Activated CD4-positive, alpha-beta T cell treated with anti-CD3 and anti-CD28 coated beads for 36 hours (primary cell): ENCODE measurements at places on chromosomes 11 and 22.
A peak's percentile ranks its signal among the peaks of the same experiment; 100 is the strongest.

DNA sequence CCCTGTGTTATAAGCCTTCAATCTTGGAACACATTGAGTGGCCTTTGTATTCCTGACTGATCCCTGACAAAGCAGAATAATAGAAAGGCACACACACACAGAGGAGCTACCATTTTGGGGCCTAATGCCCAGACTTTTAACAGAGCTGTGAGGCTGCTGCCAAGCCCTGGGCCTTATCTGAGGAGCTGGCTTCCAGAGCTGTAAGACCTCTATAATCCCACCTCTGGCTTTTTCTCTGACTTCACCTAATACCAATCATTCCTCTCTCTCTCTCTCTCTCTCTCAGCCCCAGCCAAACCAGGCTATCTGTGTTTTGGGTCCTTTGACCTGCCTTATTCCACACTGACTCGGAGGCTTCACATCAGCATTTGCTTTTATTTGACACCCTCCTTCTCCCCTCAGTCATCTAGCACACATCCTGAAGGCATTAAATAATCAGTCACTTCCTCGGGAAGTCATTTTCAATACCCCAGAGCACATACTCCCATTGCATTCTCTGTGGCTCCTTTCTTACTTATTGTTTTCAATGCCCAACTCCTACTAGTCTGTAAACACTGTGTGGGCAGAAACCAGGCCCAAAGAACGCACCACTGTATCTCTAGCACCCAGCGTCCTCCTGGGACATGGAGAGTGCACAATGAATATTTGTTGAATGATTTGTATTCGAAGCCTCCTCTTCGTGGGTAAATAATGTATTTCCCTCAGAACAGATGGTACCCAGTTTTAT, 21.2 kb upstream of the TRIM44 start:
- DNase-seq: no peak

DNA sequence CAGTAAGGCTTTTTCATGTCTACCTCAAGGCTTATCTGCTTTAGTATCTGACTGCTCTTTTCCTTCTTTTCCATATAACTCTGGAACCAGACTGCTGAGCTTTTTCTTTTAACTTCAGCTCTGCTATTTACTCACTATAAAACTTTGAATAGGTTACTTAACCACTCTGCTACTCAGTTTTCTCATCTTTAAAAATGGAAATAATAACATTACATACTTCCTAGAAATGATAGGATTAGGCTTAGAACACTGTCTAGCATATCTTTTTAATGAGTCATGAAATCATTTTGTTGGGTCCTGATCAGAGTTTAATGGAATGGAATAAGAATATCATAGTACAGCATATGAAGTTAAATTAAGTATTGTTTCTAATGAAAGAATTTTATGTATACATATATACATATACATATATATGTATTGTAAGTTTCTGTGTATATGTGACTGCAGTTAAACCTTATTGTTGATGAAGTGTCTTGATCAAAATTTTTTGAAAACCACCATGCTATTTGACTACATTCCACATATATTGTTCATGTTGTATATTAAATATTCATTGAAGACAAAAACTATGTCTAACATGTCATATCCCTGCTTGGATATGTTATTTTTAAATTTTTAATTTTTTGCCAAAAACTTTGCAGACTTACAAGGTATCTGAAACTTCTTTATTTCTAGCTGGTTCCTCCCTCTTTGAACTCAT, 120.2 kb downstream of the METTL15 start:
- DNase-seq: no peak

DNA sequence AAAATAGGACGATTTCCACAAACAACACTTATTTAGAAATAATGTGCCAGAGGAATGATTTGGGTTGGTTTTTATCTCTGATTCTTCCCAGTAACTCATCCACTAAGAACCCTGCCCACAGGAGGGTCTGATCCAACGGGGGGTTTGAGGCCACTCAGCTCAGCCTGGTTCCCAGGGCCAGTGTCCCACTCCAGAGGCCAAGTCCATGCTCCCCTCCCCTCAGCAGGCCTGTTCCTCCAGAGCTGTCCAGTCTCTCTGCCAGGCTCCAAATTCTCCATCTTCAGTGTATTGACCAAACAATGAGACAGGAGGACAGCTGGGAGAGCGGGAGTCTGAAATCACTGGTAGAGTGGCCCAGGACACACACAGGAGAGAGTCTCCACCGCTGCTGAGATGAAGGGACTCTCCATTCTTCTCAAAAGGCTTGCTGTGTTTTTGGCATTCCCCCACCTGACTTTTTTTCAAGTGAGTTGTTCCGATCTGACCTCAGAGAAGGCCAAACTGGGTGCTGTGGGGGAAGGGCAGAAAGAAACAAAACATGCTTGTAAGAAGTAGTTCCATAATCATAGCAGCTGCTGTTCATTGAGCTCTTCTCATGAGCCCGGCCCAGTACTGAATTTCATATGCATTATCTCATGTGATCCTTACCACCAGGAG, 17.6 kb upstream of the SCN2B start:
- DNase-seq: no peak

DNA sequence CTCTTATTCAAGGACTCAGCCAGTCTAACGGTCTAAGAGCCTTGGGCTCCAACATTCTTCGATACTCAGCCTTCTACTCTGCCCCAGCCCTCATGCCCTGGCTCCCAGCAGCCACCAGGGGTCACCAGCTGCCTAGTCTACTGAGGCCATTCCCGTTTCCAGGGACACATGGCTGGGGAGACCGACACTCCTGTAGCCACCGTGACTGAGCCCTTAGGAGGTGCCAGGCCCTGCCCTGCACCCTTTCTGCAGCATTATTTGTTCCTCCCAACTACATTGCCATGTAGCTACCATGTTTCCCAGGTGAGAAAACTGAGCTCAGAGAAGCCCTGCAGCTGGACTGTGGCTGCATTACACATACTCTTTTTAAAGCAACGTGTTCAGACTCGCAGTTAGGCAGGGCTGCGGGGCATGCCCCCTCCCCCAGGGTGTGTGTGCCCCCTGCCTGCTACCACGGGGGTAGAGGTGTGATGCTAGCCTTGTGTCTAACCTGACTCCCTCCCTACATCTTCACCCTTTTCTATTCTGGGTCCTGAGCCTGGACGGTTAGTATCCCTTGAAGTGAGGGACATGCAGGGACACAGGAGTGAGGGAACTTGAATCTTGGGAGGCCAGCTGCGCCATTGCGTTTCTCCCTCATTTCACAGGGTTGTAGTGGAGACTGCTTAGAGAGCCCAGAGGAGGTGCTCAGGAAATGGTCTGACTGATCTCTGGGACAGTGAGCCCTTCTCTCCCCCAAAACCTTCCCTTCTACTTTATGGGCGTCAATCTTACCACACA, 17.5 kb downstream of the ATG16L2 start:
- peak; percentile 75 for DNase-seq

GRCh38 chr11:117913736-117914397, 15.3 kb downstream of the TMPRSS13 start:
- no peak for DNase-seq

GRCh38 chr22:25680051-25680450, 61.9 kb upstream of the MYO18B start:
- DNase-seq: no peak

- no peak for DNase-seq
These were observed 24.7 kb upstream of the SOX6 start for GRCh38 chr11:16380941-16381568.

DNA sequence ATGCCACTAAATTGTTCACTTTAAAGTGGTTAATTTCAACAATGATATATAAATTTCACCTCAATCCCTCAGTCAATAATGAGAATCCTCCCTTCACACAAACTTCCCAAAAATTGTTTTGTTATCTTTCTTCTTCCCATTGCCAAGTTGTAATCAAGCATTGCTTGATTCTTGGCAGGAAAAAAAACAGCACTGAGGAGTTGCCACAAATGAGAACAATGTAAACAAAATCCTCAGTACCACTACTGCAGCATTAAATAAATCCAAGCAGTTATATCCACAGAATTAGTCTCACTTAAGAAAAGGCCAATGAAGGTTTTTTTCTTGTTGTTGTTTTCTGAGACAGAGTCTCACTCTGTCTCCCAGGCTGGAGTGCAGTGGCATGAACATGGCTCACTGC, 38.2 kb downstream of the FAM168A start:
- no peak for DNase-seq

DNA sequence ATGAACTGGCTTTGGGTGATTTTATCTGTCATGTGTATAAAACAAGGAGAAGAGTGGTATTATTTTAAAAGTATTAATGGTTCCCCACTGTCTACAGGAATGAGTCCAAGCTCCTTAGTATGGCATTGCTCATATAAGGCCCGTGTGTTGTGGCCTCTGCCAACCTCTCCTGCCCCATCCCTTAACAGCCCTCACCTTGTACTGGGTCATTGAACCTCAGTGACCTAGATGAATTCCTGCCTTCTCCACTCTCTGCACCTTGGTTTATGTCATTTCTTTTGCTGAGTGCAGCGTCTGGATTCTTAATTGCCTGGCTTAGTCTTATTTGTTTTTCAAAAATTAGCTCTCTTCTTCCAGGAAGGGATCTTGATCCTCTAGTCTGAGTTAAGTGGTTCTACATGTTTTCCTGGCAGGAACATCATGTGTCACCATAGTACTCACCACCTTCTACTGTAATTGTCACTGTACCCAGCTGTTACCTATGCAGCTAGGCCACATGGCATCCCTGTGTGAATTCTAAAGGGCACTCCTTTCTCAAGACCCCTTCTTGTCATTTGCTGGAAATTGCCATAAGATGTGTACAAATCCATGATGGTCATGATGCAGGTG, 36.2 kb upstream of the POGLUT3 start:
- no peak for DNase-seq

GRCh38 chr11:122343210-122343609, 227.2 kb upstream of the BLID start:
- no peak for DNase-seq

- no peak for DNase-seq
These were observed 83.3 kb downstream of the MED15 start for GRCh38 chr22:20590477-20591294.

DNA sequence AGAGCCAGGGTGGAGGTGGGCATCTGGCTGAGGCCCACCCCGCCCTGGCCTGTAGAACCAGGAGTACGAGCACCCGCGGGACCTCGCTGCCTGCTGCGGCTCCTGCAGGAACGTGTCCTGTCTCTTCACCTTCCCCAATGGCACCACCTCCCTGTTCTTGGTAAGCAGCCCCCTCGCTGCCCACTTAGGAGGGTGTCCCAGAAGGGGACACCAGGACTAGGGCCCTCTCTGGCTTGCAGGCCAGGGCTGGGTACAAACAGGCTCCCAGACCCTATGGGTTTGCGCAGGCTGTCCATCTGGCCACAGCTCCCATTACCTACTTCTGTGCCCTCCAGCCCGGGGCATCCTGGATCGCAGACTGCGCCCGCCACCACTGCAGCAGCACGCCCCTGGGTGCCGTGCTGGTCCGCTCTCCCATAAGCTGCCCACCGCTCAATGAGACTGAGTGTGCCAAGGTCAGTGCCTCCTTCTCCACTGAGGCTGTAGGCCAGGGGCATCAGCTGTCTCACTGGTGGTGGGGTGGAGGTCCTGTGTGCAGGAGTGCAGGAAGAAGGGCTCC, 77.5 kb upstream of the MYOD1 start:
- DNase-seq: no peak

GRCh38 chr11:119728211-119728626, 781 bp downstream of the NECTIN1 start:
- peak; percentile 38 for DNase-seq

DNA sequence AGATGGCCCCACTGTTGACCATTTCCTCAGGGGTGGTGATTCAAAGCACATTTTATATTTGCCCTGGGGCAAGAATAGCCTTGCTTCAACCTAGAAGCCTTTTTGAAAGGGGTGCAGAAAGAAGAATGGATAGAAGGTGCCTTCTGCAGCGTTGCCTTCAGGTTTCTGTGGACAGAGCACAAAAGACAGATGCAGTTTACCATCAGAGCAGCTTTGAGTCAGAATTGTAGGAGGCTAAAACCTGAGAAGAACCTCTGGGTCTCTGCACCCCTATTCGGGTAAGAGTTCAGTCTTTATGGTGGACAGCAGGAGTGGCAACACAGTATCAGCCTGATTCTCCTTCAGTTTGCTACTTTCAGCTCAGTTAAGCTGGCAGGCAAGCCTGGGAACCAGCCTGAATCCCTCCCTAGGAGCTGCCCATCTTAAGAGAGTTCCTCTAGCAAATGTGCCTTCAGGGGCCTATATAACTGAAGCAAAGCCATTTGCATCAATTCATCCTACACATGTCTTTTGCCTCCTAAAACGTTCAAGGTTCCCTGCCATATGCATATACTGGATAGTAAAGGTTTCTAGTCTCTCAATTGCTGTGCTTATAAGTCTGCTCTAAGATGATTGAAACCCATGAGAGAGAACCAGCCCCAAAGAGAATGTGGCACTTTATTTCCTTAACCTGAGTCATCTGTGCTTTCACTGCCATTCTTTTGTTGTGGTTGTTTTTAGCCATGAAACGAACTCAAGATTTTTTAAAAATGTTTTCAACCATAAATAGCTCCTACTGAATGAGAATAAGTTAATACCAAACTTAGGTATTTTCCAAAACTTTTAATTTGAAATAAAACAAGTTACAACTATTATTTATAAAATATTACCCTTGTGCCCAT, 123.0 kb downstream of the TRIM44 start:
- no peak for DNase-seq

GRCh38 chr22:38038426-38038825, 18.8 kb upstream of the PICK1 start:
- DNase-seq: no peak

DNA sequence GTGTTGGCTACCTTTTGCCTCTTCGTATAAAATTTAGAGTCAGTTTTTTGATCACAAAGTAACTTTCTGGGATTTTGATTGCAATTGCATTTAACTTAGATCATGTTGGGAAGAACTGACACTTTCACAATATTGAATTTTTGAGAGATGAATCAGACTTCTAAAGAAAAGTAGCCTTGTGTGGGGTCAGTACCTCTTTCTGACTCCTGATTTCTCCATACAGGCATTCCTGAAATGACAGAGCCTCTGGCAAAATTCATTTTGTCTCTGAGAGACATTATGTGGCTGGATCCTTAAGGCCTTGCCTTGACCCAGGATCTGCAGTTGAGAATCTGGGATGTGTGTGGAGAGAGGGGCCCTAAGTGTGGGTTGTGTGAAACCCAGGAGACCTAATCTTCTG, 37.8 kb downstream of the PPFIBP2 start:
- DNase-seq: no peak

DNA sequence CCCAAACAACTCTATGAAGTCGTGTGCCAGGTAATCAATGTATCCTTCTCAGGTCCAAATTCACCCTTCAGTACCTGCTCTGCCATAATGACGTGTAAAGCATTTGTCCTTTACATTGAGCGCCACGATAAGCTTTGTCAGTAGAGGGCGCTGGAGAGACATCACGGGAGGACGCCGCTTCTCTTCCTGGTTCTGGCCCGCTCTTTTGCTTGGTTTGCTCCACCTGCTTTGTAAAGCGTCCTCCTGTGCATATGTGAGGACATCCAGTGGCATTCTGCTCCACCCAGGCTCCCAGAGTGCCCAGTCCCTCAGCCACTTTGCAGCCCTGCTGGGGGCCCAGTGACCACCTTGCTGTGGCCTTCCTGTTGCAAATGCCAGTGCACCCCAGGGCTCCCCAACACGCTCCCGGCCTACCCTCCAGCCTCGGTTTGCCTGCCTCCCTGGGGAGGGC, 61.1 kb downstream of the WT1 start:
- DNase-seq: peak; percentile 76

- no peak for DNase-seq
These were observed 16.1 kb upstream of the MS4A7 start for GRCh38 chr11:60362241-60362640.
